NCI-H510A (cell line): ENCODE measurements at places on chromosomes 6 and 20.

GRCh38 chr6:163971841-163972838 is 557.6 kb downstream of the QKI start:
- no peak for DNase-seq

- no peak for DNase-seq
Observed at GRCh38 chr6:52102405-52102804, 15.0 kb upstream of the PKHD1 start.

DNA sequence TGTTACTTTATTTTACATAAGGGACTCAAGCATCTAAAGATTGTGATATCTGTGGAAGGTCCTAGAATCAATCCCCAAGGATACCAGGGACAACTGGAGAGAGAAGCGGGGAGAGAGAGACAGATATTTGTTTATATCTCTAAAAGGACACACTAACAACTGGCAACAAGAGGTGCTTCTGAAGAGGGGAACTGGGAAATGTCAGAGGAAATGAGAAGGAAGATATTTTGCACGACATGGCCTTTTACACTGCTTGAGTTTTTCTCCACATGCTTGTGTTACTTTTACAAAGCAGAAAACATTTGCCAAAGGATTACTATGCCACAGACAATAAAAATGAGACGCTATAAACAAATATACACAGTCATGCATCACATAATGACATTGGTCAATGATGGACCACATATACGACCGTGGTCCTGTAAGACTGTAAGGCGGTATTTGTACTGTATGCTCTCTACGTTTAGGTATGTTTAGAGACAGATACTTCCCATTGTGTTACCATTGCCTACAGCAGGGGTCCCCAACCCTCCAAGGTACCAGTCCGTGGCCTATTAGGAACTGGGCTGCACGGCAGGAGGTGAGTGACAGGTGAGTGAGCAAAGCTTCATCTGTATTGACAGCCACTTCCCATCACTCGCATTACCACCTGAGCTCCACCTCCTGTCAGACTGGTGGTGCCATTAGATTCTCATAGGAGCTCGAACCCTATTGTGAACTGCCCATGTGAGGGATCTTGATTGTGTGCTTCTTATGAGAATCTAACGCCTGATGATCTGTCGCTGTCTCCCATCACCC is 64.6 kb upstream of the PTPN1 start:
- no peak for DNase-seq

DNA sequence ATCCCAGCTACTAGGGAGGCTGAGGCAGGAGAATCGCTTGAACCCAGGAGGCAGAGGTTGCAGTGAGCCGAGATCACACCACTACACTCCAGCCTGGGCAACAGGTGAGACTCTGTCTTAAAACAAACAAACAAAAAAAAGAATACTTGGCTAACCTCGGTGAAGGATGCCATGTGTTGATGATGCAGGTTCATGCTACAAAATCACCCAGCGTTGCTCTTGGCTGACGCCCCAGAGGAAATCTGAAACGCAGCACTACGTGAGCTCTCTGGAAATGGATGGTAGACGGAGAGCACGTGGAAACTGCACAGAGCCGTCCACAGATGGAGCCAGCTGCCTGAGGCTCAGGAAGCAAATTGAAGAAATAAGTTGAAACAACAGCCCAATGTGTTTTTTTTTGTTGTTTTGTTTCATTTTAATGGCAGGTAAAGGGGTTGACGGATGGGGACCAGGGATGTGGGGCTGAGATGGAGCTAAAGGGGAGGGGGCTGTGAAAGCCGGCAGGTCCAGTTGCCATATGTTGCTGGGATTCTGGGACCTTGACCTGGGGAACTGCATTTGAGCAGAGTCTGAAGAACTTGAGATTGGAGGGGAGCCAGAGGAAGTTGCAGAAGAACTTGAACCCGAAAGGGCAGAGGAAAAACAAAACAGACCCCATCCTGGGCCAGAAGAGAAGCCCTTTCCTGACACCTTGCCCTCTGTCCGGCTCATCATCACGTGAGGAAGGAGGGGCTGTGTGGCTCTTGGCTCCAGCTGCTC is 12.8 kb upstream of the MANBAL start:
- peak; percentile 11 for DNase-seq

GRCh38 chr6:124443541-124443940 is 518.7 kb upstream of the RNF217 start:
- no peak for DNase-seq
